Myocyte (in vitro differentiated cells): ENCODE measurements at places on chromosomes 13 and 19.
A peak's percentile ranks its signal among the peaks of the same experiment; 100 is the strongest.

- no peak for DNase-seq
Measured at GRCh38 chr19:15223649-15224361, 8.4 kb downstream of the EPHX3 start.

DNA sequence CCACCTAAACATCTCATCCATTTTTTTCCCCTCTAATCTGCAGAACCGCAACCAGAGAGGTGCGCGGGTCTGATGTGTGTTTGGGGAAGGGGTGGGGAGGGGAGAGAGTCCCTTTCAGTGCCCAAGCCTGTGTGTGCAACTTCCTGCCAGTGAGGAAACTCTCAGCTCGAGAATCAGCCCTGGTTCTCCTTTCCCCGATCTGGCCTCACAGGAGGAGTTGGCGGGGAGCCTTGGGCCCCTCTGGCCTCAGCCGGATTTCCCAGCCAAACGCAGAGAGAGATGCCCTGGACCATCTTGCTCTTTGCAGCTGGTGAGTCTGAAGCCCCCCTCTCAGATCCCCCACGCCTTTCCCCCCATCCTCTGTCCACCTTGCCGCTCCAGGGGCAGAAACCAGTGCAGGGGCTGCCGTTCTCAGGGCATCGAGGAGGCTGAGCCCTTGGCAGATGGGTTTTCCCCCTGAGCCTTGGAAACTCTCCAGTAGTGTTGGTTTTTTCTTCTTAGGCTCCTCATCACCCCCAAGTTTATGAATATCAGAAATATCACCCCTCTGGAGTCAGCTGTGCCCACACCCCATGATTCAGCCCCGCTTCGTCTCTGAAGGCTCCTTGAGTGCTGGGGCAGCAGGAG is at the start of gene C19orf38:
Gene C19orf38 (plus strand): TSS at position 186 of the 627 bp plus-strand sequence. CDS start 94 bp downstream, at position 280.
- DNase-seq = no peak

DNA sequence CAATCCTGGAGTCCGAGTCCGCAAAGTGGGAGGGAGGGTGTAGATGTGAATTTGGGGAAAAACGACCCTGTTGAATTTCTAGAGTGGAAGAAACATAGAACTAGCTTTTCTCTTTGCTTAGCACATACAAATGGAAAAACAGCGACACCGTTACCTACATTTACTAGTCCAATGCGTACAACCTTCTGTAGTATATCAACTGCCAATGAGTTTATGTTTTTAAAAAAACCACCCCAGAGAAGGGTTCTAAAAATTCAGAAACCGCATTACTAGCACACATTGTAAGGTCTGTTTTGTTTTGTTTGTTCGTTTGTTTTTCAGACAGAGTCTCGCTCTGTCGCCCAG is 332 bp upstream of the SUPT20H start:
- no peak for DNase-seq

- DNase-seq = no peak
Measured at GRCh38 chr13:79987323-79987722, 353.6 kb downstream of the SPRY2 start.

- no peak for DNase-seq
Measured at GRCh38 chr13:107057028-107057631, 489.2 kb upstream of the ARGLU1 start.

DNA sequence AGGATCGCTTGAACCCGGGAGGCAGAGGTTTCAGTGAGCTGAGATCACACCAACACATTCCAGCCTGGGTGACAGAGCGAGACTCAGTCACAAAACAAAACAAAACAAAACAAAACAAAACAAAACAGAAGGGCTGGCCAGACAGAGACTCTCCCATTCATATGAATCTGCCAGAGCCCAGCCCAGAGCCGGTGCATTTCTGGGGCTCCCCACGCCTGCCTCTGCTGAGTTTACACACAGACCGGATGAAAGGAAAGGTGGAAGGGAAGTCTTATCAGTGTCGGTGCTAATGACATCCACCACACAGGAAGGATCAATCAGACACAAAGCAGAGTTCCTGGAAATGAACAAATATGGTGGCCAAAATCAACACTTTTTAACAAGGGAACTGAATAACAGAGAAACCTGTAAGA is 6.8 kb downstream of the TRAPPC6A start:
- DNase-seq = no peak

GRCh38 chr19:28258829-28259228 is 954.1 kb downstream of the UQCRFS1 start:
- no peak for DNase-seq

- no peak for DNase-seq
Measured at GRCh38 chr19:33686687-33687480, 65.1 kb downstream of the CHST8 start.

- DNase-seq = no peak
Measured at GRCh38 chr13:64054321-64054720, 2638.7 kb upstream of the PCDH20 start.

DNA sequence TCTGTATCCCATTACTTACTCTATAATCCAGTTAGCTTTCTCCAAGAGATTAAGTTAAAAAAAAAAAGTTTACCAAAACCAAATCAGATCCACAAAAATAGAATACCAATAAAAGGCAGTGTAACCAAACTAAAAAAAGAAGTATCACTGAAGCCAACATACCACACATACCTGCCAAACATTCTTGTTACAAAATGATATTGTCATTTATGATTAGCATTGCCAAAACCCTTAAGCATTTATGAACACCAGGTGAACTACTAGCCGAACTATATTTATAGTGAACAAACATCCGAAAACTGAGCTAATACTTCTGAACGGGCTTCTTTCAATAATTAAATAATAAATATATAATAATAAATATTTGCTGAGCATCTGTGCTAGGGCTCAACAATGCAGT is 59.1 kb upstream of the EEF1AKMT1 start:
- DNase-seq = no peak

- no peak for DNase-seq
Measured at GRCh38 chr19:47603706-47604565, 5.0 kb upstream of the BICRA start.

GRCh38 chr13:46475541-46475991 is 77.4 kb upstream of the LRCH1 start:
- DNase-seq = peak; percentile 62

DNA sequence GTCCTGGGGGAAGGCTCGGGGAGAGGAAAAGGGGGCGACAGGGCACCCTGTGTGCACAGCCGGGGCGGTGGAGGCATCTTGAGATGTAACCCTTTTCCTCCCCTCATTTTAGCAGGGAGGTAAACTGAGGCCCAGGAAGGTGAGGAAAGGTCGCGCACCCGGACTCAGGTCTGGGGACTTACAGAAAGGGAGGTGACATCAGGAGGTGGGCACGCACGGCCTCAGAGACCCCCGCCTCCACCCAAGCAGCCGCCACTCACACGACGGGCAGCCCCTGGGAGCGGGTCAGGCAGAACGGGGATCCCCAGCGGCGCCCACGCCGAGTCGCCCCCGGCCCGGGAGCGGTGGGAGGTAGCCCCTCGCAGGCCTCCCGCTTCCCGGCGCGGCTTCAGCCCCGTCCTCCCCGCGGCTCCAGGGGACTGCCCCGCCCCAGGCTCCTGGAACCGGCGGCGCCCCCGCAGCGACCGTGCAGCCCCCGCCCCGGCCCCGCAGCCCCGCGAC is 477 bp downstream of the PIP5K1C start:
- DNase-seq = no peak

GRCh38 chr13:104414181-104414580 is 1348.0 kb upstream of the SLC10A2 start:
- no peak for DNase-seq

DNA sequence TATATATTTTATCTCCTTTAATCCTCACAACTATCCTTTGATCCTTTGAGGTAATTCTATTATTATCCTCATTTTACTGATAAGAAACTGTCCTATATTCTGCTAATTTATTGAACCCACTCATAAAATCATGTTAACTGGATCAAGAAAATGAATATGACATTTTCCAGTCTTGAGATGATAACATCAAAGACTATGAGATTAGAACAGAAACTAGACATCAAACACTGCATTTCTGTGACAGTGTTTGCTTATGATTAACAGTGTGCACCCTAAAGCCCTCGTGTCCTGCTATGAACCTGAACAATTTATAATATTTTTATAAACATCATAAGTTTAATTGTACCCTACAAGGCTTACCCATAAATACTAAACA is 96.3 kb downstream of the TBC1D4 start:
- no peak for DNase-seq

- DNase-seq = no peak
Measured at GRCh38 chr13:50152655-50153309, 137.5 kb downstream of the KCNRG start.

DNA sequence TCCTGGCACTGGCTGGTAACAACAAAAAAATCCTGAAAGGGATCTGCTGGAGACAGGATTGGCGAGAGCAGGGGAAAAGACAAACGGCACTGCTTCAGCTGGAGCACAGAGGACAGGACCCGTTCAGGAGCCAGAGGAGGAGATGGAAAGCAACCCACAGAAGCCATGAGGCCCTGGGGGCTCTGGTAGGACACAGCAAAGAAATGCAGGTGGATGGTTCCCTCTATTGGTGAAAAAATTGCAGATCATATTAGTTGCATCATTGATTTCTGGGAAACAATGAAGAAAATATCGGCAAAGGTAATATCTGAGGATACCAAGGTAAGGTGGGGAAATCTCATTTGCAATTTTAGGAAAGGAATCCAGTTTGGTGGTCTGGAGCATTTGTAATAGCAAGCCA is 25.7 kb upstream of the TPP2 start:
- no peak for DNase-seq

DNA sequence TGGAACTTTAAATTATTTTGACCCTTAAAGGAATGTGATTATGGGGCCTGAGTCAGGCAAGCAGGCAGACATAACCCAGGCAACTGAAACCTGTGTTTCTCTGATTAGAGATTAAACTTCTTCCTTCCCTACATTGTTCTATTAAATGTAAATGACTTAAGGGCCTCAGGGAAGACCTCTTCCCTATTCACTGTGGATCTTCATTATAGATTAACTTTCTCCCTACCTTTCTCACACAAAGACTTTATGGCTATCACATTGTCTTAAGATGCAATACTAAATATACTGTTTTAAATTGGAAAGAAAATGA is 8.8 kb upstream of the METTL21C start:
- DNase-seq = no peak

GRCh38 chr19:46624958-46625661 is at the start of gene PTGIR:
Gene PTGIR (minus strand): TSS chr19:46625089. CDS start chr19:46624225, 864 bp downstream.
- no peak for DNase-seq

- DNase-seq = peak; percentile 46
Measured at GRCh38 chr19:33052352-33052972, 12.2 kb downstream of the RHPN2 start.

DNA sequence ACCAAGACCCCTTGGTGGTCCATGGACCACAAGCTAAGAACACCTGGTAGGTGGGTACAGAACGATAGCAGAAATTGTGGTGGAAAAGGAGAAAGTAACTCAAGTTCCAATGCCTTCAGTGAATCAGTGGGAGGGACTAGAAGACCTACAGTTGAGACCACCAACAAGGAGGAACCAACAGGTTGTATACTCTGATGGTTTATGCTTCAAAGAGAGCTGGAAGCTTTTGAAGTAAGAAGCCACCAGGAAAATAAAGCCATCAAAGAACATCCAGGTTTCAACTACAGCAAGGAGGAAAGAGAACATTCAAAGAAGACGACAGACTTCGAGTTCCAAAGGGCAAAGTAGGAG is 42.4 kb downstream of the DIAPH3 start:
- no peak for DNase-seq

DNA sequence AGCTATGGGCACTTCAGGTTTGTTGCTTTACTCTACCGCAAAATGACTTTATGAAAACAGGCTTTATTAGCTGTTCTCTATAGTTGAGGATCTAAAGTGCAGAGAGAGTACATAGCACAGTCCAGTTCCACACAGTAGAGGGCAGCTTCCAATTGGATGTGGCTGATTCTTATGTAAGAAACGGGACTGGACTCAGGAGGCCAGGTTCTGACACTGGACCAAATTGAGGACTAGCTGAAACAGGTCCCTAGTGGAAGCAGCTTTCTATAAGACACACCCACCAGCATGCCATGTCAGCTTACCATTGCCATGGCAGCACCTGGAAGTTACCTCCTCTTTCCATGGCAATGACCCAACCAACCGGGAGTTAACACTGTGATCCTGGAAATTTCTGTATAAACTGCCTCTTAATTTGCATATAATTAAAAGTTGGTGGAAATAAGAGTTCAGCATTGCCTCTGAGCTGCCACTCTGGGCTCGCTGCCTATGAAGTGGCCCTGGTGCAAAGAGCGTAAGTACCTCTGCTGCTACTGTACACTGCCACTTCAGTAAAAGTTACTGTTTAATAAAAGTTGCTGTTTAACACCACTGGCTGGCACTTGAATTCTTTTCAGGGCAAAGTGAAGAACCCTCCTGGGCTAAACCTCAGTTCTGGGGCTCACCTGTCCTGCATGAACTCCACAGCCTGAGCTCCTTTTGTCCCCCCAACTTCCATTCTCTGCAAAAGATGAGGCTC is 211.9 kb upstream of the SLC10A2 start:
- DNase-seq = no peak

- no peak for DNase-seq
Measured at GRCh38 chr13:112879283-112879833, 89.7 kb upstream of the MCF2L start.

GRCh38 chr13:98493042-98493712 is 83.7 kb downstream of the STK24 start:
- DNase-seq = no peak

DNA sequence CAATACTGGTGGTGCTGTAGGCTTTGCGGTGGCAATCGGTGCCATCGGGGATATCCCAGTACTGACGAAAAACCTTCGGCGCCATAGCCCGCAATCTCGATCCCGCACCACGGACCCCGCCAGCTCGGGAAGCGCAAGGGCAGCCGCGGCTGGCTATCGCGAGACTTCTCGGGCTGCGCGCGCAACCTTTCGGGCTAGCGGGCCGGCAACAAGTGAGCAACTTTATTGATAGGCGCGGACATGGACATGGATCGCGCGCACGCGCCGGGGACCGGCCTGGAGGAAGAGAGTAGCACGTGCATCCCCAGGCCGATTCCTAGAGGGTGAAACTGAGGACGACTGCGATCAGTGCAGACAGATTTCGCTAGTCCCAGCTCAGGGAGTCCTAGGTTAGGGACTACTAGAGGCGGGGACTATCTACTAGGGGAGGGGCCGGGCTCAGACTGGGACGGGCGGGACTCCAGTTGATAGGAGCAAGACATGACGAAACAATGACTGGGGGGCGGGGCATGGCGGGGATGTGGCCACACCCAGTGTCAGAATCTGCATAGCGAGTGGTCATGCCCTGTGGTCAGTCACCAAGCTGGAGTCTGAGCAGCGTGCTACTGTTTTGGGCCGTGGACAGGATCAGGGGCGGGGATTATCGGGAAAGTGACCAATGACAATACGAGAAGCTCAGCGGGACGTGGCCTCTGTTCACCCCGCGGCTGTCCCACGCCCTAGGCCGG is at the start of gene NDUFA11:
Gene NDUFA11 (minus strand): TSS at position 167 of the 728 bp plus-strand sequence. CDS start 82 bp downstream, at position 85.
- DNase-seq = peak; percentile 95

DNA sequence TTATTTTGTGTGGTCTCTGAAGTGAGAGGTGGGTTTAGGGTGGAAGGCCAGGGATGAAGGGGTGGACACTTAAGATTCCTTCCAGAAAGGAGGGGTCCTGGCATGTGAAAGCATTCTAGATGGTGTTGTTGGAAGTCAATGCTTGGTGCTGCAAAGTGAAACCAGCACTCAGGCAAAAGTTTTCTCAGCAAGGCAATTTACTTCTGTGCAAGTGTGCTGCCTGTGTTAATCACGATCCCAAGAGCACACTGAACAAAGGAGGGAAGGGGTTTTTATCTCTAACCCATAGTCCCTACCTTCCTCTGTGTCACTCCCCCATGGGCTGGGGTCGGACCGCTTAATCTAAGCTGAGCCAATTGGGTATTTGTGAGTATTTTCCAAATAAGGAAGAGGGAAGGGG is 1.3 kb downstream of the ZNF134 start:
- DNase-seq = no peak
